ENCODE measurements at places on chromosomes 3 and 15.

GRCh38 chr15:92901995-92902394 lies 1.9 kb downstream of the CHD2 start:
- DNase-seq = no peak

GRCh38 chr3:119628816-119629445 lies 31.2 kb downstream of the PLA1A start:
- no peak for DNase-seq

DNA sequence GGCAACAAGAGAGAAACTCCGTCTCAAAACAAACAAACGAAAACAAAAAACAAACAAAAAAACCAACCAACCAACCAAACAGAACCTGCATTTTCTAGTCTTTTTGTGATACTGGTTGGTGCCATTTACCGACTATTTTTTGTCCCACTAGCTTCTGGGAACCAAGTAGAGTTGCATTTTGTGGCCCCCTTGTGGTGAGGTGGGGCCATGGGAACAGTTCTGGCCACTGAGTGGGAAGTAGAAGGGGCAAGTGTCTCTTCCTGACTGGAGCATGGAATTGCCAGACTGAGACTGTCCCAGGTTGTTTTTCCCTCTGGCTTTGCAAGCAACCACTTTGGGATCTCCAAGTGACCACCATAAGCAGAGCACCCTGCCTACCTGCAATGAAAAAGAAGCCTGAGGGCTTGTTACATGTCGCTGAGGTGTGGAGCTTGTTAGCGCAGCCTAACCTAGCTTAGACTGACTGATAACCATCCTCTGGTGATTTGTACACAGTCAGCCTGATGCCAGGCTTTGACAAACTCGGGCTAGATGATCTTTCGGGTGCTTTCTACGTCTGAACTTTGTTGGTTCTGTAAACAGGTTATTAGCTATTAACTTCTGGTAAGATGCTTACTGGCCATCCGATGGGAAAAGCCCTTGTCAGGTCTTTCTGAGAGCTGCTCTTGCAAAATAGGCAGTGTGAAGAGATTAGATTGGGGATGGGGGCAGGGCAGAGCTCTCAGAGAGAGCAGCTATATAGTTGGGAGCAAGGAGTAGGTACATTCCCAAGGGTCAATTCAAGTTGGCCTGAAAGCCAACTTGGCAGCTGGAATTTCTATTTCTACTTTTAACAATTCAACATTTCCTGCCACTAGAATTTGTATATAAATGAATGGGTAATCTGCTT lies 172.2 kb downstream of the SSR3 start:
- no peak for DNase-seq

- DNase-seq = peak; percentile 68
Observed at GRCh38 chr3:48504051-48504946, at the start of gene SHISA5. SHISA5 (minus strand) TSS chr3:48504174; CDS start chr3:48504094, 80 bp downstream.

GRCh38 chr15:64507293-64507802 lies 47.0 kb downstream of the ZNF609 start:
- DNase-seq = peak; percentile 67

GRCh38 chr3:170007031-170007663 lies 30.6 kb upstream of the GPR160 start:
- no peak for DNase-seq

GRCh38 chr15:64013179-64014062 lies 32.9 kb downstream of the DAPK2 start:
- DNase-seq = peak; percentile 10

Measured in retina (tissue), 1 donor.